ENCODE measurements at places on chromosomes 7 and 10.

DNA sequence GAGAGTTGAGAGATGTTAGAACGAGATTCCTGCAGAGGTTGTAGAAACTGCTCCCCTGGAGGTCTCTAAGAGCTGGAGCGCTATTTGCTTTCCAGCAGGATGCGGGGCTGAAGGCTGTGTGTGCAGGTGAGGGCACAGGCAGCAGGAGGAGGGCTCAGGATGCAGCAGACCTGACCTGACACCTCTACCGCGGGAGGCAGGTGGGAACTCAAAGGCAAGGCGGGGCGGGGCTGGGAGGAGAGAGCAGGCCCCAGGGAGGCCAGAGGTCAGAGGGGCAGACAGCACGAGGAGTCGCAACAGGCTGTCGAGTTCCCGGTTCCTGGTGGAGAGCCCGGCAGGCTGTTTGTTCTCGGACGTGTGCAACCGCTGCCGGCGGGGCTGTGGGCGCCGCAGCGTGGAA lies 7.9 kb upstream of the CRTAC1 start:
- no peak for DNase-seq

DNA sequence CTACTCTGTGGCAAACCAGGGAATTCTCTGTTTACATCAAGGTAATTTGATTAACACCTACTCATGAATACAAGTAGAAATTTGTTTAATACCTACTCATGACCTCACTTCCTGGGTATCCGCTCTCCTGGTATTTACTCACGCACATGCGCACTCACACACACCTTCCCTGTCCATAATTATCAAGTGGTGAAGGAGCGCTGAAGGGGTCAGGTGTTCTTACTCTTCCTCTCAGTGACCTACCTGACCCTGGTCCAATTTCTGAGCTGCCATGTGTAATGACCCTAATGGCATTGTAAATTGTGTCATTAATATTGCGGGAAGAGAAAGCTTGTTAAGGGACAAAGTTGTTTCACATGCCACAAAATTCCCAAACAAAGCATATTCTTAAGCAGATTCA lies 41.3 kb upstream of the TRIL start:
- DNase-seq, result no peak

DNA sequence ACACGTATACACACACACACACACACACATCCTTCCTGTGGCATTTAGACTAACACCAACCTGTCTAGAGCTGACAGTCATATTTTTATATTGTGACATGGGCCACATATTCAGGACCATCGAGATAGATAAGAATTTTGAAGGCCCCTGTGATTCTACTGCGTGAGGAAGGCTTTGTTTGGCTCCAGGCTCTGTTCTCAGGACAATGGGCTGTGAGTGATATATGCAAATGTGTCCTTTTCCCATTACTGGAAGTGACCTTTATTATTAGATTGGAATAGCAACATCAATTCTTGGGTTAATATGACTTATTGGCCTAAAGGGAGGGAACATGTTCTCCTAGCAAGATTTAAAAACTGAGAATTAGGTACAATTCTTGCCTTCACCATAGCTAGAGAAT lies 156.1 kb downstream of the SPAG6 start:
- no peak for DNase-seq

DNA sequence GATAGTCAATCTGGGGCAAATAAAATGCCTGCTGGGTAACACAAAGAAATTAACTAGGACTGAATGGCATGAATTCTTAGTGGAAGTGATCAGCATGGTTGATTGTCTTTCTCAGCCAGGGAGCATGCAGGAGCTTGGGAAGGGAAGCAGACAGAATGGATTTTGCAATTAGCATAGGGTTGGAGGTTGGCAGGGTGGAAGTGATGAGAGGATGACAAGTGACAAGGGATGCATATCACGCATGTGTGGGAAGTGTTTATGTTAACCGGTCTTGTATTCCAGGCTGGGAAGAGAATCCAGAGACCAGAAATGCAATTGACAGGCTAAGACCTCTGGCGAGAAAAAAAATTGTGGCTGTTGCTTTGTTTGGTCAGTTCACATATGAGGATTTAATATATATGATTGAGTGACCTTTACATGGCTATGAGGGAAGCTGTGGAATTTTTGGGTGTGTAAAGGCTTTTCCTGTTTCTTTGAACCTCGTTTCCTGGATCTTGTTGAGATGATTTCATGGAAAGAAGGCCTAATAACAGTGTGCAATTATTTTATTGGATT lies 8.3 kb downstream of the MDFIC start:
- no peak for DNase-seq

DNA sequence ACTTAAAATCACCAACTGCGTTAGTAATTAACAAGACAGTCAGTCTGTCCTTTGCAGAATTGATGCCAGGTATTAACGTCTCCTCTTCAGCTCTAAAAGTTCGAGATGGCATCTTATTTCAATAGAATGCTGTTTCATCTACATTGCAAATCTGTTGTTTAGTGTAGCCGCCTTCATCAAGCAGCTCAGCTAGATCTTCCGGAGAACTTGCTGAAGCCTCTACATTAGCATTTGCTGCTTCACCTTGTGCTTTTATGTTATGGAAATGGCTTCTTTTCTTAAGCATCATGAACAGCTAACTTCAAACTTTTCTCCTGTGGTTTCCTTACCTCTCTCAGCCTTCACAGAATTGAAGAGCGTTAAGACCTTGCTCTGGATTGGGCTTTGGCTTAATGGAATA lies 95.5 kb upstream of the FAM20C start:
- no peak for DNase-seq

DNA sequence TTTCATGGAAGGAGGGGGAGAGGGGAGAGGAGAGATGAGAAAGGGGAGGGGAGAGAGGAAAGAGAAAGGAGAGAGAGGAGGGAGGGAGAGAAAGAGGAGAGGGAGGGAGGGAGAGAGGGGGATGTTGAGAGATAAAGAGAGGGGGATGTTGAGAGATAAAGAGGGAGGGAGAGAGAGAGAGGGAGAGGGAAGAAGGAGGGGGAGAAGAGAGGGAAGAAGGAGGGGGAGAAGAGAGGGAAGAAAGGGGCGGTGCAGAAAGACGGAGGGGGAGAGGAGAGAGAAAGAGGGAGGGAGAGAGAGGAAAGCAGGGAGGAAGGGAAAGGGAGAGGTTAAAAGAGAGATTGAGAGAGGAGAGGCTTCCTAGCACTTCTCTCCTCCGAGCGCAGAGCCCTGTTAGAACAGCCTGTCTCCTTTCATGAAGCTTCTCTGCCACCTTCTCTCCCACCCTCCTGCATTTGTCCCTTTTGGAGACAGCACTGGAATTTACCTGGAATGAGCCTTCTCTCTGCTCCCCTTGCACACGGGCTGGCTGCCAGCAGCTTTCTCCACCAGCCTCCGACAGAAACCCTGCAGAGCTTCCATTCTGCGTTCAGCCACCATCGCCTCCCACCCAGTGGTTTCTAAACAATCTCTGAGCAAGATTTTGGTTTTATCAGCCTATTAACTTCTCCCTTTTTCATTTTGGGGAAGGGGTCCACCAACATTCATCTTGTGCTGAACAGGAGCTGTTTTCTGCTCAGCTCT lies 74.0 kb upstream of the CARD11 start:
- no peak for DNase-seq

- no peak for DNase-seq
Measured at GRCh38 chr7:23712368-23713284, 2.6 kb downstream of the STK31 start.

GRCh38 chr7:121872831-121873288 lies at the start of gene PTPRZ1:
PTPRZ1 (plus strand) TSS chr7:121873161; CDS start chr7:121873500, 339 bp downstream.
- peak; percentile 70 for DNase-seq

DNA sequence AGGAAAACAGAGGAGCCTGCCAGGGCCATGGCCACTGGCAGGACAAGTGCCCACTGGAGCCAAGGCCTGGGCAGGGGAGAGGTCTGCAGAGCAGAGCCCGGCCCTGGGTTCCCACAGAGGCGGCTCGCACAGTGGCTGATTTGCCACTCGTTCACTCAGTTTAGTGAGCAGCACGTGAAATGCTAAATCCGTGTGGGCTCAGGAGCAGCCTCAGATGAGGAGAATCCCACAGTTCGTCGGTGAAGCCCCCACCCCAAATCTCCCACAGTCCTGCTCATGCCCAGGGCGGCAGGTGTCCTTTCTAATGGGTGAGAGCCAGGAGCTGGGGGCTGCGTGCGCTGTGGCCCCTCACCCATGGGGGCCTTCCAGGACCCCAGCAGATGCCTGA lies 107.7 kb upstream of the FAM20C start:
- peak; percentile 26 for DNase-seq

DNA sequence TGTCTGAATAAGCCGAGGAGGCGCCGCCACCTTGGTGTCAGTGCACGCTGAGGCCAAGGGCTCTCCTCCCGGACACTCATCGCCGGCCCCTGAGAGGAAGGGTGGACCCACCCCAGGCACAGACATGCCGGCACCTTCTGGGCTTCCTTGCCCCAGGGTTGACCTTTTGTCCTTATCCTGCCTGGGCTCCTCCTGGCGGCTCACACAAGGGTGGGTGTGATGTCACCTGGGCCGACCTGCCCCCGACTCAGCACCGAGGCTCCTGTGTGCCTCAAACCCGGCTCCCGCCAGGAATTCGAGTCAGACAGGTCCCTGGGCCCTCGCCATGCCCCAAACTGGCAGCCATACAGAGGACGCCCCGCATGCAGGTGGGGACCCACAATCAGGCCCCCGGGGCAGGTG lies 17.7 kb upstream of the CFAP46 start:
- DNase-seq, result peak; percentile 34

- no peak for DNase-seq
Measured at GRCh38 chr10:95458871-95459270, 102.3 kb downstream of the SORBS1 start.

DNA sequence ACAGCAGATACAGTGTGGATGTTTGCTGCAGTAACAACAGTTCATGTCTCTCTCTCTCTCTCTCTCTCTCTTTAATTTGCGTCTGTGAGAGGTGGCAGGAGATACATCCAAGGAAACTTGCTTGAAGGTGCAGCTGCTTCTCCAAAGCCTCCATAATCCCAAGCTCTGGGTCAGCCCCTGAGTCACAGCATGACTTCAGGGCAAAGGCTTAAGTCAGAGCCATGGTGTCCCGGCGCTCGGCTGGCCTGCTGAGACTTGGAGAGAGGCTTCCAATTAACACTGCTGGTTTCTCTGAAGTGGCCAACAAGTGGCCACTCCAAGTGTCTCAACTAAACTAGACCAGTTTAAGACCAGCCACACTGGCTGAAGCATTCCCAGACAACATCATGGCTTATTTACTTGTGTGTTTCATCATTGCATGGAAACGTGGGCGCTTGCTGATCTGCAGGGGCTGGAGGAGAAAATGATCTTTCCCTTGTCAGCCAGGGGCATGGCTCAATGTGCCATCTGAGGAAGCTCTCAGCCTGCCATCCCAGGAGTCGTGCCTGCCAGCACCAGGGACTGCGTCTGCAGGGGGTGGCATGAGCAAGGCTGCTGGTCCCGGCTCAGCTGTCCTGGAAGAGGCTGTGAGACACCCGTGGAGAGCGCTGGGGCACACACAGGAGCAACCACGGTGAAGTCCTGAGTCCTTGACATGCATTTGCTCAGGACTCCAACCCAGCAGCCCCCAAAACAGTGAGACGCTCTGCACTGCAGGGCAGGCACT lies 254.2 kb downstream of the COBL start:
- DNase-seq, result no peak

DNA sequence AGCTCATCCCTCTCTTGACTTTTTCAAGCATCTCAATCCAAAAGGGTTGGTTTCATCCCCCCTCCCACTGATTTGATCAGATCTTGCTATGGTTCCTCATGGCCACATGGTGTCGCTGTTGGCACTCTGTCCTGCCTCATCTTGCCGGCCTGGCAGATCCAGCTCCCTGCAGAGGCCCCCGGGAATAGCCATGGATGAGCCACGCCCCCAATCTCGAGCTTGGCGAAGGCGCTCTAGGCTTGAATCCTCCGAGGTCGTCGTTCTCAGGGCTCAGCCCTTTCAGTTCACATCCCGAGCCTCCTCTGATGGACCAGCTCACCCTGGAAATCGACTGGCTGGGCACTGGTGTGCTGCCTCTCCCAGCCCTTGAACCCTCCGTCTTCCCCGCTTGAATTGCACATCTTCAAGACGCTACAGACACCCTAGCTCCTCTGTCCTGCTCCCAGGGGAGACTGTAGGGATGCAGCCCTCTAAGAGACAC lies 628.7 kb downstream of the TYW1 start:
- DNase-seq, result peak; percentile 82

DNA sequence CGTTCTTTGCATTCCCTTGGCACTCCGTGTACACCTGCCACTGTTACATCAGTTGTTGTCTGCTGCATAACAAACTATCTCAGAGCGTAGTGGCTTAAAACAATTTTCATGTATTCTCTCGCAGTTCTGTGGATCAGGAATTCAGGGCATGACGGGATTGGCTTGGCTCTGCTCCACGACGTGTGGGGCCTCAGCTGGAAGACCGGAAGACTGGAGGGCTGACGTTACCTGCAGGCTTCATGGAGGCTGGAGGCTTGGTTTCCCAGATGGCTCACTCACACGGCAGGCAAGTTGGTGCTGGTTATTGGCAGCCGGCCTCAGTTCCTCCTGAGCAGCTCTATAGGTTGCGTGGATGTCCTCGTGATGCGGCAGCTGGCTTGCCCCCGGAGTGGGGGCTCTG lies 25.5 kb downstream of the NYAP1 start:
- DNase-seq, result peak; percentile 57

- DNase-seq, result no peak
Measured at GRCh38 chr10:44325157-44325556, 59.7 kb downstream of the CXCL12 start.

DNA sequence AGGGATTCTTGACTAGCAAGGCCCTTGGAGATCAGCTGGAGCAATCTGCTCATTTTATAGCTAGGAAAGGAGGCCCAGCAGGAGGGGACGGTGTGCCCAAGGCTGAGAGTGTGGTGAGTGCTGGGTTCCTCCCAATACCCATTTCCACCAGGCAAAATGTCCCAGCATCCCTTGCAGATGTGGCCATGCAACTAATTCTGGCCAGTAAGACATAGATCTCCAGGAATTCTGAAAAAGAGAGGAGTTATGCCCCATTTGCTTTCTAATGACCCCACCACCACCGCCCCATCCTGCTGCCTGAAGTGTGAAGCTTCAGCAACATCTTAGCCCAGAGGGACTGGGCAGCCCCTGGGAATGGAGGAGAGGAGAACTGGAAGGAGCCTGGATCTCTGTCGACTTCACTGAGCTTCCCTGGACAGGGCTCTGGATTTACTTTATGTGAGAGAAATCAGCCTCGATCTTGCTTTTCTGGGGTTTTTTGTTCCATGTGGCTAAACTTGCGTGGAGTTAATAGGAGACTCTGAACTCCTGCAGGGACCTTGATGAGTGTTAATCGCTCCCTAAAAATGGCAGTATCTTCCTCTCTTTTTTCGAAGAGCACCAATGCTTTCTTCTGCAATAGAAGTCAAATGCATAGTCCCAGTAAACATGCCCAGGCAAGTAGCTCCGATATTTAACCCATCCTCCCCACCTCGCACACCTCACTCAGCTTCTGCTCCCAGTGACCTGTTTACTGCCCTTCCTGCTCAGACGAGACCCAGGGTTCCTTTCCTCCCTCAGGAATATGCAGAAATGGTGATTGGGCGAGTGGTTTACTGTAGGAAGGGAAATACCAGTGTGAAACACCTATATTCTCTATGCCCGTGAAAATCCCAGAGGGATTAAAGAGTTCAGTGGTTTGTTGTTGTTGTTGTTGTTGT lies 127.5 kb upstream of the GPR26 start:
- no peak for DNase-seq

- DNase-seq, result no peak
Measured at GRCh38 chr7:11623093-11623678, 208.8 kb downstream of the THSD7A start.
